ENCODE measurements at places on chromosomes 4 and X.

DNA sequence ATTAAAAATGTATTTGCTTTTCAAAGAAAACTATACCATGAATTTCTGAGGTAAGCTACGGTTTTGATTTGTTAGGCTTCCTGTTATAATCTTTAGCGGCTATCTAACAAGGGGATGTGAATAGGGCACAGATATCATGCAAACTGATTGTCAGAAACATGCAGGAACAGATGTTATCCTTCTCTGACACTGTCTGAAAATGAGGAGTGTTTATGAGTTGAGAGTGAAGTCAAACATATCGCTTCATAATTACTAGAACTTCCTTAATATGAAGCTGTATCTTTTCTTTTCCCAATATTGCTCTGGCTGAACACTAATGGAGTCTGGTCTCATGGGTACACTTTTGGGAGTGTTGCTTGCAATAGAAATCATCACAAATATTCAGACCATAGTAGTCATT, 16.3 kb upstream of the SULT1B1 start:
- H3K36me3 ChIP-seq = no peaks in the 10 kb centered on the region
- H3K4me3 ChIP-seq = no peak overlapping the region
- H3K27me3 ChIP-seq = no peaks in the 10 kb centered on the region

DNA sequence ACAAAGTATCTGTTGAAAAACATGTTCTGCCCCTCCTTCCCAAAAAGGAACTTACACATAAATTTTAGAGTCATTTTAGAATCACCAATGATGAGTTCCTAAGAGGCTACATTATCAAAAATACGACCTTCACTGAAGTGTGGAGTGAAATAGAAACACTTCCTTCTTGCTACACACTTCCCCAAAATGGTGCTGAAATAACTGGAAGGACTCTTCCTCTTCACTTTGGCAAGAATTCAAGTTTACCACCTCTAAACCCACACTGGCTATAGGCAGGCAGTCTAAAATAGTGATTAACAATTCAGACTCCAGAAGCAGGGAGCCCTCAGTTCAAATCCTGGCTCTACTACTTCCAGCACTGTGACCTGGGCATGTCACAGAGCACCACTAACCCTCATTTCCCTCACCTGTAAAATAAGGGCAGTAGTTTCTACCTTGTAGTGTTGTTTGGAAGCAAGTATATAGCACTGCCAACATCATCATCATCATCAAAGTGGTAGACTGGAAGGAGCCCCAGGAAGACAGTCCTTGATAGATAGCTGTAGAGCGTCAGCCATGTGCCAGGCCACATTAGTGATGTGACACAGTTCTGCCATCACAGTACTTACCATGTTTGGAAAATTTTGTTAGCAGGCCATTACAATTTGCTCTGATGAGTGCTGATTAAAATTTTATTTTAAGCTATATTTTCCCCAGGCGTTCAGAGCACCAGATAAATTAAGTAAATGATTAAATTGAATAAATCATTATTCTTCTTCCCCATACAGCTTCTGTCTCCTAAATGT, 103.3 kb downstream of the PARM1 start:
- H3K4me1 ChIP-seq = no peaks in the 10 kb centered on the region
- no peaks in the 10 kb centered on the region for H3K36me3 ChIP-seq
- DNase-seq = no peak
- H3K27ac ChIP-seq = no peak overlapping the region
- no peaks in the 10 kb centered on the region for H3K27me3 ChIP-seq

- H3K4me3 ChIP-seq = no peak overlapping the region
- DNase-seq = no peak
- no peaks in the 10 kb centered on the region for H3K27me3 ChIP-seq
- no peaks in the 10 kb centered on the region for H3K4me1 ChIP-seq
- no peak overlapping the region for H3K27ac ChIP-seq
- no peaks in the 10 kb centered on the region for H3K36me3 ChIP-seq
Measured at GRCh38 chr4:17561195-17561909, 15.6 kb upstream of the LAP3 start.

DNA sequence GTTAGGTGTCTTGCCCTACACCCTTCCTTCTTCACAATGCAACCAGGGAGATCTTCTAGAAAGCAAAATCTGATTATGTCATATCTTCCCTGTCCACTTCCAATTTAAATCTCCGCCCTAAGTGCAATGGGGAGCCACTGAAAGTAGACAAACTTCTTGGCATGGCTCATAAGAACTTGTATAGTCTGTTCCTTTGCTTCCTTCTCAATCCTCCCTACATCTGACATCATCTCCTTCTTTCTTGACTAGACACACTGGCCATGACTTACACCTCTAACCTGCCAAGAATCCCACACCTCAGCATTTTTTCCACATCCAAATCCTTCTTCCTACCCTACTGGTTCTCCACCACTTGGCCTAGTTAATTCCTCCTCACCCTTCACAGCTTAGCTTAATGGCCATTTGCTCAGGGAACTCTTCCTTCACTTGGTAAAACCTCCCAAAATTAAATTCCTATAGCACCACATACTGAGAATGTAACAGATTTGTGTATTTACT, 55.1 kb downstream of the NCAPG start:
- no peak for DNase-seq
- no peaks in the 10 kb centered on the region for H3K4me1 ChIP-seq
- no peak overlapping the region for H3K27ac ChIP-seq
- H3K27me3 ChIP-seq = no peaks in the 10 kb centered on the region
- peaks cover 28% of the 10 kb centered on the region for H3K36me3 ChIP-seq

DNA sequence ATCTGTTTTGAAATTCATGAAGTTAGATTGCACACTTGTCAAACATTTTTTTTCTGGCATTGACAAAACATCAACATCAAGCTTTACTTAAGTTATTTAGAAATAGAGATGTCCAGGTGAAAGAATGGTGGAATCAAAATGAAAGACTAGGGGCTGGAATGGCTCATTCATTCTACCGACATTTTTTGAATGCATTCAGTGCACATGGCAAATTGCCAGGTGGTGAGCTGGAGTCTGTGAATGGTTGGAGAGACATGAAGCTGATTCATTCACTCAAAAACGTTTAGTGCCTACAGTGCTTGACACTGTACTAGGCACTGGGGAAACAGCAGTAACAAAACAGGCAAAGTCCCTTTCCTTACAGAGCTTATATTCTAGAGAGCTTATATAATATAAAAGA, 292.4 kb downstream of the PPP1R2C start:
- H3K36me3 ChIP-seq = no peaks in the 10 kb centered on the region
- H3K4me1 ChIP-seq = no peaks in the 10 kb centered on the region
- no peak overlapping the region for H3K4me3 ChIP-seq
- peaks cover 14% of the 10 kb centered on the region for H3K27me3 ChIP-seq
- H3K27ac ChIP-seq = no peak overlapping the region
- DNase-seq = no peak

GRCh38 chrX:18890724-18891547, 93.0 kb downstream of the PHKA2 start:
- H3K4me3 ChIP-seq = no peak overlapping the region
- H3K27ac ChIP-seq = no peak overlapping the region
- DNase-seq = no peak
- H3K27me3 ChIP-seq = peaks cover 12% of the 10 kb centered on the region
- peaks cover 24% of the 10 kb centered on the region for H3K4me1 ChIP-seq
- H3K36me3 ChIP-seq = peaks cover 16% of the 10 kb centered on the region

DNA sequence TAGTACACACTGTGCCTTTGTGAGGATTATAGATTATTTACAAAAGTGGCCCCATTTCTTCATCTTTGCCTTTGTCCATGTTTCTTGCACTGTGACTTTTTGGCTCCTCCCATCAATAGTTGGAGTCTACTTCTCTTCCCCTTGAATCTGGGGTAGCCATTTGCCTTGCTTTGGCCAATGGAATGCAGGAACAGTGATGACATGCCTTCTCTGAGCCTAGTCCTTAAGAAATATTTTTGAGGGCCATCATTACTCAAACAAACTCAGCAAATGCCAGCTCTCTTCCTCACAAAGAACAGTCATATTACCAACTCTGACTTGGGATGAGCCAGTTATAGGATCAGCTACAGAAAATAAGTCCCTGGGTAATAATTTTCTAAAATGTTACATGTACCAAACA, 189.6 kb downstream of the FRMPD4 start:
- no peaks in the 10 kb centered on the region for H3K36me3 ChIP-seq
- no peak overlapping the region for H3K27ac ChIP-seq
- DNase-seq = no peak
- H3K4me1 ChIP-seq = no peaks in the 10 kb centered on the region

DNA sequence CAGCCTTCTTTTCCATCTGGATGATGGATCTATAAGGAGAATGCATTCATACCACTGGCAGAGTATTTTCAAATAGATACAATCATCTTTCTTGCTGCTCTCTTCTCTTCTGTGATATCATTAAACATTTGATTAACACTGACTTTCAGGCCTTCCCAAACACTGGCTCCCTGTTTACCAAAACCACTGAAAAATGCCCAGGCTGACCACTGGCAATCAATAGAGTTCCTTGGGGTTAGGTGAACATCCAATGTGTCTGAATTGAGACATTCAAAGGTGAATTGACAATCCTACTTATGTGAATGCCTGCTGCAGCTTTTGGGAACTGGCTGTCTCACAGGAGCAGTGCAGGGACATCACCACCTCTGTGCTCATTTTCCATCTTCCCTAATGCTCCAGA, 168.3 kb downstream of the ENOX2 start:
- H3K36me3 ChIP-seq = peaks cover 22% of the 10 kb centered on the region
- H3K4me1 ChIP-seq = no peaks in the 10 kb centered on the region
- H3K27ac ChIP-seq = no peak overlapping the region
- DNase-seq = no peak
- no peak overlapping the region for H3K4me3 ChIP-seq
- peaks cover 16% of the 10 kb centered on the region for H3K27me3 ChIP-seq

GRCh38 chr4:159071969-159072765, 30.7 kb upstream of the RAPGEF2 start:
- no peak for DNase-seq
- H3K36me3 ChIP-seq = no peaks in the 10 kb centered on the region
- H3K27ac ChIP-seq = no peak overlapping the region
- no peaks in the 10 kb centered on the region for H3K27me3 ChIP-seq
- H3K4me1 ChIP-seq = peaks cover 24% of the 10 kb centered on the region

GRCh38 chrX:3076416-3076991, 35.2 kb downstream of the ARSF start:
- H3K27ac ChIP-seq = no peak overlapping the region
- peaks cover 9% of the 10 kb centered on the region for H3K27me3 ChIP-seq
- no peak overlapping the region for H3K4me3 ChIP-seq
- no peaks in the 10 kb centered on the region for H3K4me1 ChIP-seq
- no peaks in the 10 kb centered on the region for H3K36me3 ChIP-seq

DNA sequence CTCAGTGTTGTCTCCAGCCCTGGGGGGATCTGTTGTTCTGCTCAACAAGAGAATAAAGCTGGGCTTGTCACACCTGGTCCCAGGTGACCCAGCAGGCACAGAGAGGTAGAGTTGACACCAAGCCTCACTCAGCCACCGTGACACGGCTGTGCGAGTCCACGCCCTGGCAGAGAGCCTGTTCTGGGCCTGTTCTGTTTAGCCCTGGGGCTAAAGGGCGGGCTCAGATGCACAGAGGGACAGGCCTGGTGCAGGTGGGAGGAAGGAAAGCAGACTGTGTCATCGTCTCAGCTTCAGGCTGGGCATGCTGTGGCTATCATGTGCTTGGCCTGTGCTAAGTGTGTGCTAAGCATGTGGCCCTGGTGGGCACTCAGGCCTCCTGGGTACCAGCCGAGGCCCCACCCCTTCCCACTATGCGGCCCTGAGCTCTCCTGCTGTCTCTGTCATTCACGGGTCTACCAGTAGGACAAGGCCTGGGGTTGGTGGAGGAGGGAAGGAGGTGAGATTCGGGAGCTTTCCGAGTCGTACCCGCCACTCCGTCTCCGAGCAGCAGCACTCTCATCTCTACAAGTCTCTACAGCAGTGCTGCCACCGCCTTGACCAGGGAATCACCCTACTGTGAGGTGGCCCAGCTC, 10.8 kb downstream of the WFS1 start:
- H3K36me3 ChIP-seq = no peaks in the 10 kb centered on the region
- peaks cover 12% of the 10 kb centered on the region for H3K4me1 ChIP-seq
- no peak overlapping the region for H3K27ac ChIP-seq
- DNase-seq = no peak

- H3K4me1 ChIP-seq = no peaks in the 10 kb centered on the region
- no peaks in the 10 kb centered on the region for H3K36me3 ChIP-seq
- H3K4me3 ChIP-seq = no peak overlapping the region
- DNase-seq = no peak
- no peaks in the 10 kb centered on the region for H3K27me3 ChIP-seq
Measured at GRCh38 chr4:71366766-71367165, 27.9 kb downstream of the SLC4A4 start.

- DNase-seq = peak; percentile 74
- H3K36me3 ChIP-seq = peaks cover 34% of the 10 kb centered on the region
- H3K27me3 ChIP-seq = peaks cover 13% of the 10 kb centered on the region
Measured at GRCh38 chrX:123961268-123962005, at the start of gene STAG2. TSS of gene STAG2 (plus strand) at chrX:123961706. CDS start at chrX:124022628, 60,922 bp downstream.

GRCh38 chr4:105650190-105650589, 58.3 kb downstream of the INTS12 start:
- no peaks in the 10 kb centered on the region for H3K36me3 ChIP-seq
- DNase-seq = no peak
- no peak overlapping the region for H3K4me3 ChIP-seq
- H3K4me1 ChIP-seq = no peaks in the 10 kb centered on the region
- no peak overlapping the region for H3K27ac ChIP-seq
